ENCODE measurements at places on chromosomes 11 and 22.

GRCh38 chr11:15048616-15049015 lies 24.8 kb upstream of the CALCB start:
- DNase-seq: no peak

- no peak for DNase-seq
Observed at GRCh38 chr11:132185726-132186592, 815.5 kb downstream of the NTM start.

DNA sequence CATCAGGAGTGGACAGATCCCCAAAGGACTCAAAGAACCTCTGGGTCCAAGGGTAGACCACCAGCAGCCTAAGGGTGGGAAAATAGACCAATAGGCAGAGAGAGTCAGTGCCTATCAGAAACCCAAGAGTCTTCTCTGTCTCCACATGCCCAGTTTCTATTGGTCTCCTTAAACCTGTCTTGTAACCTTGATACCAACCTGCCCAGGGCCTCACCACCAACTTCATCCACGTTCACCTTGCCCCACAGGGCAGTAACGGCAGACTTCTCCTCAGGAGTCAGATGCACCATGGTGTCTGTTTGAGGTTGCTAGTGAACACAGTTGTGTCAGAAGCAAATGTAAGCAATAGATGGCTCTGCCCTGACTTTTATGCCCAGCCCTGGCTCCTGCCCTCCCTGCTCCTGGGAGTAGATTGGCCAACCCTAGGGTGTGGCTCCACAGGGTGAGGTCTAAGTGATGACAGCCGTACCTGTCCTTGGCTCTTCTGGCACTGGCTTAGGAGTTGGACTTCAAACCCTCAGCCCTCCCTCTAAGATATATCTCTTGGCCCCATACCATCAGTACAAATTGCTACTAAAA lies at the start of gene HBB:
HBB (minus strand) TSS at position 340 of the 579 bp plus-strand sequence; CDS start at position 290, 50 bp downstream.
- no peak for DNase-seq

DNA sequence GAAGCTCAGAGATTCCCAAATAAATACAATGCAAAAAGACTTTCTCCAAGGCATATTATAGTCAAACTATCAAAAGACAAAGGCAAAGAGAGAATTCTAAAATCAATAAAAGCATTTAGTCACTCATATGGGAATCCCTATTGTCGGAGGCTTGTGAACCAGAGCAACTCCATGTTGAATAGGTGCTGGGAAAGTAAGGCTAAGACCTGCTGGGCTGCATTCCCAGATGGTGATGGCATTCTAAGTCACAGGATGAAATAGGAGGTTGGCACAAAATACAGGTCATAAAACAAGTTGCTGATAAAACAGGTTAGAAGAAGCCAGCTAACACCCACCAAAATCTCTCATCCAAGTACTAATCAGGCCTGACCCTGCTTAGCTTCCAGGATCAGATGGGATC lies 84.5 kb downstream of the JRKL start:
- no peak for DNase-seq

- DNase-seq: peak; percentile 20
Observed at GRCh38 chr11:12110714-12111548, 541 bp downstream of the MICAL2 start.

- no peak for DNase-seq
Observed at GRCh38 chr11:17643506-17644405, 75.6 kb upstream of the MYOD1 start.

- DNase-seq: peak; percentile 99
Observed at GRCh38 chr11:61814958-61815789, 1.6 kb downstream of the FADS1 start.

- no peak for DNase-seq
Observed at GRCh38 chr11:113240790-113241635, 73.4 kb upstream of the TTC12 start.

GRCh38 chr11:26228778-26229177 lies 103.2 kb upstream of the ANO3 start:
- DNase-seq: no peak

DNA sequence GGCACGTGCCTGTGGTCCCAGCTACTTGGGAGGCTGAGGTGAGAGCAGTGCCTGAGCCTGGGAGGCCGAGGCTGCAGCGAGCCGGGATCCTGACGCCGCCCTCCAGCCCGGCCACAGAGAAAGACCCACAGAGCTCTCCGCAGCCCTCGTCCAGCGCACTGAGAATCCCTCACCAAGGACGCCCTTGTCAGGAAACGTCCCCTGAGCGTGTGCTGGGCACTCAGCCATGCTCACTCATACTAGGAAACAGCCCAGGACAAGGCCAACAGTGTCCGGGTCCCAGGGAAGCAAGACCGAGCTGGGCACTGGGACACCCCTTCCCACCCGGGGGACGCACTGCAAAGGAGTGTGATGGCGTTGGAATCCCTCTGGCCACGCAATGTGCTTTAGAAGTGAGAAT lies 14.5 kb downstream of the DEAF1 start:
- DNase-seq: no peak

GRCh38 chr11:15969281-15969680 lies 387.1 kb downstream of the SOX6 start:
- DNase-seq: peak; percentile 55

GRCh38 chr11:122209619-122210366 lies 93.8 kb upstream of the BLID start:
- peak; percentile 86 for DNase-seq

DNA sequence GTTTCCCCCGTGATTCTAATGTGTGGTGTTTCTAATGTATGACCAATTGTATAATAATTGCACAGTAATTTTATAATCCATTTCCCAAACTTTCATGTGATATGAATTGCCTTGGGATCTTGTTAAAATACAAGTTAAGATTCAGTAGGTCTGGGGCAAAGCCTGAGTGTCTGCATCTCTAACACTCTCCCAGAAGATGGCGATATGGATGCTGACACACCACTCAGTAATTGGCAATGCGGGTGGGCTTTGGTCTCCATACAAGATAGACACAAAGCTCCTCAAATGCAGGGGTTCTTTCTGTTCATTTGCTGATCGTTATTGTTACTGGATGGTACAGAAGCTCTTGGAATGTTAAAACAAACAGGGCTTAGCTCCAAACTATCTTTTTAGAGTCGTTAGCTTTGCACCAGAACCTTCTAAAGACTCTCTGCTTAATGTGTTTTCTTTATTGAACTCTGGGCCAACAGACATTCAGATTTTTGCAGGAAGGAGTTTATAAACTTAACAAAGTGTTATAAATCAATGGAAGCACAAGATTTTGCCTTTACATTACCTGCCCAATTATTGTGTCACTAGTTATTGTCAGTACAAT lies 45.4 kb upstream of the ANO3 start:
- peak; percentile 3 for DNase-seq

GRCh38 chr11:94636388-94636949 lies 69.3 kb downstream of the PIWIL4 start:
- DNase-seq: no peak

DNA sequence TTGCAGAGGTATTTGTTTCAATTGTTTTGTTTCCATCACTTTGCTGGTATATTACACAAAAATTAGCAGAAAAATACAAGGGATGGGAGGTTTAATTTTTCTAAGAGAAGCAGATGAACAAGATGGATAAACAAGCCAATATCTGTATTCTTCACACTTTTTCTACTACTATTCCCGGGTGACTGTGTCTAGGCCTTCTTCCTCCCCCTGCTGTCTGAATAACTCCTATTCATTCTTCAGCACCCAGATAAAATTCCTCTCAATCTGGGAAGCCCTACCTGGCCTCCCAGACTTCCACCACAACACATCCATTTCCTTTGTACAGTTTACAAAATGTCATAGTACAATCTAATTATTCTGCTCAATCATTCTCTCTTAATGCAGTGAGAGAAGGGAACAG lies 666.6 kb upstream of the TENM4 start:
- DNase-seq: no peak

GRCh38 chr11:68076371-68077042 lies 37.7 kb downstream of the TCIRG1 start:
- no peak for DNase-seq

DNA sequence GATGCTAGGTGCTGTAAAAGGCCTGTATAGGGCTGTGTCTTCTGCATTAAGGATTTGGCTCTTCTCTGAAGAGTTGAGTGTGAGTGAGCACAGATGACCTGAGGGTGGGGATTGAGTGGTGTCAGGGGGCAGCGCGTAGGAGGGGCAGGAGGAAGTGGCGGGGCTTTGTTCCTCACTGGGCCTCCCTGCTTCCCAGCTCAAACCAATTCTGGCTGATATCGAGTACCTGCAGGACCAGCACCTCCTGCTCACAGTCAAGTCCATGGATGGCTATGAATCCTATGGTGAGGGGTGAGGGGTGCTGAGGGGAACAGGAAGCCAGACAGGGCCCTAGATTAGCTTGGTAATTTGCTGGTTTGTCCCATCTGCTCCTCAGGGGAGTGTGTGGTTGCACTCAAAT lies 9.1 kb downstream of the PHOX2A start:
- no peak for DNase-seq

- peak; percentile 6 for DNase-seq
Observed at GRCh38 chr11:12889243-12889642, 119.9 kb upstream of the RASSF10 start.

DNA sequence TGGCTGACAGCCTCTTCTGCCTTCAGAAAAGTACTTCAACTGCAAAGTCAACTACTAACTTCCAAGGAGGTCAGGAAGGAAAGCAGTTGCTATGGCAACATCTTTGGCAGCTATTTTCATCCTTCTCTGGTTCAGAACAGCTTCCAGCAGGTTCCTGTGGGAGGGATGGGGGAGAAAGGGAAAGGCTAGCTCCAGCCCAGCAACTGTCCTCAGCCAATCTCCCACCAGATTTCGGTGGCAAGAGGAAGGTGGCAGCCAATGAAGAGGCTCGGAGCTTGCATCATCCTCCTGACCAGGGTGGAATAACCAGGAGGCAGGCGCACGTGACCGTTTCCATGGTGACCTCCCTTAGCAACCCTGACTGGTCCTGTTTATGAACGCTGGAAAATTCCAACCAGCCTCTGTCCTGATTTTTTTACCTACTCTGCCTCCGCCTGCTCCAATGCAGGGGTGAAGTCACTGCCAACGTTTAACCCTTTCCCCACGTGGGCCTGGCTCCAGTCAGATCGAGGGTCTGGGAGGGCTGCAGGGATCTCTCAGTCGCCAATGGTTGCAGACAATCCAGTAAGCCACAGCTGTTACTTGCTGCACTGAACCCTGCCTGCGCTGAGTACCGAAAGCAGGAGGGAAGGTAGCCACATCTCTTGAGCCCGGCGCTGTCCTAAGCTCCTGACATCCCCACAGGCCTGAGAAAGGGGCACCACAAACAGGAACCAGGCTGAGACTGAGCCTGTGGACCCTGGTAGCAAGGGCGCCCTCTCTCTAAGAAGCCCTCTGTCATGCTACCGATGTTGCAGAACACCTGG lies 11.2 kb upstream of the MALAT1 start:
- peak; percentile 100 for DNase-seq

DNA sequence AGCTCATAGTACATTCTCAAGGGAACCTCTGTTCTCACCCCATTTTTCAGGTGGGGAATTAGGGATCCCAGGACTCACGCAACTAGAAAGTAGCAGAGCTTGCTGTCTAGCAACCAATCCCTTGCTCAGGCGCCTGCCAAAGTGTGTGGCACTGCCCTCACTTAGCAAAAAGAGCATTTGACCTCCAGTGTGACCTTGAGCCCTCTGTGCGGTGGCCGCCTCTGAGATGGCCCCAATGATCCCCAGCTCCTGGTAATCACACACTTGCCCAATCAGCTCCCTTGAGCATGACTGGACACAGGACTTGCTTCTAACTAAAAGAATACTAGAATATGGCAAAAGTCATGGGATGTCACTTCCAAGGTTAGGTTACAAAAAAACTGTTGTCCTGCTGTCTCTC lies 2.6 kb upstream of the LGALS2 start:
- DNase-seq: no peak

DNA sequence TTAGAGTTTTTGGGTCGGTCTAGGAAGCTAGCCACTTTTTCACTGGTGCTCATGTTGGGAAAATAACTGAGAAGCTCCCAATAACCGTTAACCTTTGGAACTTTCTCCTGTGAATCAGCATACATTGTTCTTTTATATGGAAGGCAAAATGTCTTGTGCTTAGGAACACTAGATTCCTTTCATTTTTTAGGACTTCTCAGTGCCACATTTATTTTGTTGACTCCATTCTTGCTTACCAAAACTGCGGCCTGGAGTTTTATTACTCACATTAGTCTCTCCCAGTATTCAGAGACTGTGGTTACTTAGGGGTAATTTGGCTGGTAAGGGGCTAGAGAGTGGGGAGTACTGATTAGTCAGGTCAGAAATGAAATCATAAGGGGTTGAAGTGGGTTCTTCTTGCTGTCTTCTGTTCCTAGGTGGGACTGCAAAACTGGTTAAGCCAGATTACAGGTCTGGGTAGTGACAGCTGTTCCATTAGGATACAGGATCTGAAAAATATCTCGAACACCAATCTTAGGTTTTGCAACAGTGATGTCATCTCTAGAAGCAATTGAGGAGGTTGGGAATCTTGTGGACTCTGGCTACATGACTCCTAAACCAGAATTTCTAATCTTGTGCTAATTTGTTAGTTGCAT lies 631.4 kb upstream of the LUZP2 start:
- DNase-seq: no peak

GRCh38 chr11:77202941-77203900 lies 75.2 kb downstream of the MYO7A start:
- no peak for DNase-seq

GRCh38 chr22:36022162-36022561 lies 6.5 kb downstream of the RBFOX2 start:
- no peak for DNase-seq

DNA sequence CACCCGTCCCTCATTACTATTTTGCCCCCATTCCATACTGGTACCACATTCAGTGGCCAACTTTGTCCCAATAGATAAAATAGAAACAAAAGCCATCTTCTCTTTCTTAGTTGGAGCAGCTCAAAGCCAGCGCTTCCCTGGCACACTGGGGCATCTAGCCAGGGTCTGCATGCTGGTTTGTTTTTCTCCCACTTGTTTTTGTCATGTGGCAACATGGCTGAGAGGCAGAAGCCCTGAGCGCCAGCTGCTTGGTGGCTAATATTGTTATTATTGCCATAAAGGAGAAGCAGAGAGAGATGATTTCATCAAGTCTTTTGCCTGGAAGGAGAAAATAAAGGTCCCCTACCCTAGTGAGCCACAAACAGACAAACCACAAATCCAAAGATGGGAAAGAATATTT lies 48.4 kb upstream of the CRTAM start:
- DNase-seq: no peak

DNA sequence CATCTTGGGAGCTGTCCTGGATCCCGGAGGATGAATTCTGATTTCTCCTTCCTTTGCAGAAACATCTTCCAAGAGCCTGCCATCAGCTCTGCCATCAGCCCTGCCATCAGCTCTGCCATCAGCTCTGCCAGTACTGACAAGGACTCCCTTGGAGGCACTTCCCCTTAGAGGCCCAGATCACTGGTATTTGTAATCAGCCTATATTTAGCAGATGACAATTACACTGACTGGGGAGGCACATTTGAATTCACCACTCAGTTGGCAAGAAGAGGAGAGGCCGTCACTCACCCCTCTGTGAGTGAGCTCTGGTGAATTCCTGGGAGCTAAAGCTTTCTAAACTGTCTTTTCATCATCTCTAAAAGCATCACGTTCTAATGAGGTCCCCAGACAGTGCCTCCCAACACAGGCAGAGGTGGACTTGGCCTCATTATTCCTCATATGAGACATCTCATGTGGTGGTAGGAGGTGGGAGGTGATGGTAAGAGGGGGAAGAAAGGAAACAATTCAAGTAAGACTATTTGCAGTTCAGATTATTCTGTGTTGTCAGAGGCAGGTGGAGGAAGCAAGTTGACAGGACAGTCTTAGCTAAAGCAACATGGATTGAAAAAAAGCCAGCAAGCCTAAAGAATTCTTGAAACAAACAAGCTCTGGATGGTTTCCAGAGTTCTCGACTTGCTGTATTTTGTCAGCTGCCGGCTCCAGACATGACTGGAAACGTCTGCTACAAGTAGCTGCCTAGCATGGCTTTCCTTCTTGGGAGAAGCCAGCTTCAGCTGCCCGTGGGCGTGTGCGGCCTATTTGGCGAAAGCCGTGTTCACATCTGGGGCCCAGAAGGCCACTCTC lies 771.7 kb downstream of the TBC1D22A start:
- no peak for DNase-seq
